ENCODE measurements at places on chromosomes 3 and 15.

DNA sequence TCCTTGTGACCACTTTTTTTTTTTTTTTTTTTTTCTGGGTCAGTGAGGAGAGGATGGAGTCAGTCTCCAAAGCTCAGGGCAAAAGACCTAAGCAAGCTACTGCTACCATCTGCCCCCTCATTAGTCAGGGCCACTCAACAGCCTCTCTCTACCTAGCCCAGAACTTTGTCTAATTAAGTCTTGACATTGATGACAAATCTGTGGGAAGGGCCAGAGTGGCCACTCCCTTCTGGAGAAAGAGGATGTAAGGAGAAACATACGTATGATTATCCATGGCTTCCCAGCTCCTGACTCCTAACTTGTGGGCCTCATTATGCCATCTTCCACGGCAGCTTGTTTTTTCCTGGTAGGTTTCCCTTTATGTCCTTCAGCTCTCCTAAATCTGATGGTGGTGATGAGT, 37.9 kb downstream of the NR1I2 start:
- no peak for DNase-seq

GRCh38 chr3:51378726-51379125, 6.4 kb upstream of the MANF start:
- DNase-seq = no peak

- no peak for DNase-seq
Observed at GRCh38 chr15:34365091-34365825, 1.7 kb downstream of the LPCAT4 start.

GRCh38 chr3:115245438-115245837, 98.3 kb upstream of the ZBTB20 start:
- peak; percentile 72 for DNase-seq

DNA sequence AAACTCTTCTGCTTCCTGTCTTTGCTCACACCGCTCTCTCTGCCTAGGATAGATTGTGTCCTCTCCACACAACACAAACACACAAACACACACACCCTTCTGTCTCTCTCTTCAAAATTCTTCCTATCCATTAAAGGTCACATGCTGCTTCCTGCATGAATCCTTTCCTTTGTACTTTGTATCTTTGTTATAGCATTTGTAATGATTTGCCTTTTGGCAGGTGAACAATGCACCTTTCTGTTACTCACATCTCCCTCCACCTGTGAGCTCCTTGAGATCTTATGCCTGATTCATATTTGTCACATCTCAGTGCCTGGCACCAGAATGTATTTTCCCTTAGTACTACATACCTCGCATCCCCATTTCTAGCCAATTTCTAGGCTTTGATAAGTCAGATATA, 251.4 kb upstream of the UMPS start:
- no peak for DNase-seq

- DNase-seq = no peak
Observed at GRCh38 chr15:100947760-100948429, 28.7 kb downstream of the LRRK1 start.

DNA sequence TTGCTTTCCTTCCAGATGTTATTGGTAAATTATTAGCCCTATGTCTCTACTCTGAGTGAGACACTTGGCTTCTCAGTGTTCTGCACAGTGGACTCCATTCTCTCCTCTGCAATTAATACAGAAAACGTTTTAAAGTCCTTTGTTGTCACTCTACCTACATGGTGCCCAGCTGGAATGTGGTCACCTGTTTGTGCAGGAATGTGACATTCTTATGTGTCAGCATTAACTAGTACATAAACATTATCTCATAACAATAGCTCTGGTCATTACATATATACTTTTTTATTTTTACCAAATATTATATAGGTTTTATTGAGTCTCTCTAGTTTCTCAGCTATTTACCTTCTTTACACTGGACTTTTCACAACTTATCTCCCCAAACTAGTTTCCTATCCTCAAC, 147.0 kb upstream of the KCNMB2 start:
- DNase-seq = no peak

GRCh38 chr3:197576838-197577237, 21.1 kb upstream of the BDH1 start:
- DNase-seq = no peak

DNA sequence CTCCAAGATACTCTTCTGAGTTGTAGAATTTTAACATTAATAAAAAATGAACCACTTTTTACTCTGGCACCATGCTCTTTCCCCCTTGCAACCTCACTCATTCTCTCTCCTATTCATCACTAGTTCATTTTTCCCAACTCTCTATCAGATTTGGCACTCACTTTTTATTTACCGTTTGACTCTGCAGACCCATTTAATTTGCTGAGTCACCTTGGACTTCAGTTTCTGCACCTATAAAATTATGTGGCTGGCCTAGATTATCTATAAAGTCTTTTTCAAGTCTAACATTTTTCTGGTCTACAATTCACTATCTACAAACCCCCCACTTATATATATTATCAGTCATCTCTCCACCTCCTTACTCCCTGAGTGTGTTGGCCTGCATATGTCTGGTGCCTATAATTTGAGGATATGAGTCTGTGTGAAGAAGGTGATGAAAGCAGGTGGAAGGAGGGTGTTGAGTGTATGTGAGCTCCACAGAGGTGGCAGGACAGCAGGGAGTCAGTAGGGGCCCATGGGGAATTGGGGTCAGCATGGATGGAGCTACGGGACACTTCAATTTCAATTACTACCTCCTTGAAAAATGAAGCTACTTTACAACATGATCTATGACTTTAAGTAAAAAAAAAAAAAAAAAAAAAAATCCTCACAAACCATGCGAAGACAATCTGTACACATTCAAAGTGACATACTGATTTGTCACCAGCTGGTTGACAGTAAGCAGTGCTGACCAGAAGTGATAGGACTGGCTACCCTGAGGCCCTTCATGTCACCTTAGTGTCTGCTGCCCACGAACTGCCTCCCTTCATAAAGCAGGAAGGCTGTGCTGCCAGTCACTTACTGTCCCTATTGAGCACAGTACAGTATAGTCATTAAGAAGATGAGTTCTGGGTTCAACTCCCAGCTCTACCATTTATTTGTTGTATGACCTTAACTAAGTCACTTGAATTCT, 334.2 kb upstream of the IL12A start:
- DNase-seq = no peak

- peak; percentile 8 for DNase-seq
Observed at GRCh38 chr3:99087277-99087676, 185.8 kb upstream of the DCBLD2 start.

DNA sequence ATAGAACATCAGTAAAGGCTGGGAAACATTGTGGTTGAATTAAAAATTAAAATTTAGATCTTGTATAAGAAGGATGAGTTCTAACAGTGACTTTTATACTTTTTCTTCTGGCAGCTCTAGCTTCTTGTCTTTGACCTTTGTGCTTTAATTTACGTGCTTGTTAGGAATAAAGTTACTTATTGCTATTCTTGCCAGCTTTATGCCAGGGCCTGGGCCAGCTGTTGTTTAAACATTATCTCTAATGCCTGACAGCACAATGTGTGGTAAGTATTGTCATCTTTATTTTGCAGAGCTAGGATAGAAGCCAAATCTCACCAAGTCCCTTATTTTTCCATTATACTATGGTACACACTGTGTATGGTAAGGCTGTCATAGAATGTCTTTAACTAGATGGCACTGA, 766.7 kb upstream of the GOLIM4 start:
- DNase-seq = no peak

DNA sequence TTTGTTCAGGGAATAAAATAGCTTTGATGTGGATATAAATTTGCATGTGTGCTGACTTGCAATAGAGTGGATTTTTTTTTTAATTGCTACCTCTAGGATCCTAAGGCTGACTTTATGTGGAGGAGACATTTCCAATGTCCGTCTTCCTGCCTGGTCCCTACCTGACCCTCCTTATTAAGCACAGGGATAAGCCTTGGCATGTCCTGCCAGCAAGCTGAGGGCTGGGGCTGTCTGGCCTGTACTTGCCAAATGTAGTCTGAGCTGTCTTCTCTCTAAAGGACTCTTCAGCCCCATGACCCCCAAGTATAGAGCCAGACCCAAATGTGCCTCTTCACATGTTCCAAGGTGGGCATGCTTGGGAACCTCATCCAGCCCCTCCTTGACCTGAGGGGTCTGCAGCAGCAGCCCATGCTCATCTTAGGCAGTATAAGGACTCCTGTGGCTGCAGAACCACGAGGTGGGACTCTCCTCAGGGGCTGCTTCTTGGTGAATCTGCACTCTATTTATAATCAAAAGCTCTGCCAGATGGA, 88.8 kb downstream of the CACNA1D start:
- no peak for DNase-seq

DNA sequence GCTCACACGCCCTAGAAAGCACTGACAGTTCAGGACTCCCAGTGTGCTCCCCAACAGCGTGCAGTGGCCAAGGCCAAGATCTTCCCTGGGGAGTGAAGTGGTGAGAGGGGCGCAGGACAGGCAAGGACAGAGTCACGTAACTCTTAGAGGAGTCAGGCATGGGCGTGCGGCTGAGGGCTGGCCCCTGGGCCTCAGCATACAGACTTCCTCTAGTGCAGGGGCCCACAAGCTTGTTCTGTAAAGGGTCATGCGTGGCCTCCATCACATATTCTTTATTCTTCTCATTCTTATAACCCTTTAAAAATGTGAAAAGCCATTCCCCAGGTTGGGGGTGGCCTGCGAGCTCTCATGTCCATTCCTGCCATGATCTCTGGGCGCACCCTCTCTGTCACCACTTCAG, 25.2 kb downstream of the TMEM43 start:
- no peak for DNase-seq

- no peak for DNase-seq
Observed at GRCh38 chr15:71352125-71352524, 236.9 kb downstream of the THSD4 start.

GRCh38 chr15:27449941-27450340, 479.0 kb downstream of the GABRG3 start:
- no peak for DNase-seq

GRCh38 chr15:67048281-67049279, 16.8 kb upstream of the SMAD3 start:
- peak; percentile 50 for DNase-seq

- no peak for DNase-seq
Observed at GRCh38 chr15:23514484-23514883, 51.0 kb upstream of the MKRN3 start.

- no peak for DNase-seq
Observed at GRCh38 chr3:23830869-23831484, 25.2 kb downstream of the UBE2E1 start.

DNA sequence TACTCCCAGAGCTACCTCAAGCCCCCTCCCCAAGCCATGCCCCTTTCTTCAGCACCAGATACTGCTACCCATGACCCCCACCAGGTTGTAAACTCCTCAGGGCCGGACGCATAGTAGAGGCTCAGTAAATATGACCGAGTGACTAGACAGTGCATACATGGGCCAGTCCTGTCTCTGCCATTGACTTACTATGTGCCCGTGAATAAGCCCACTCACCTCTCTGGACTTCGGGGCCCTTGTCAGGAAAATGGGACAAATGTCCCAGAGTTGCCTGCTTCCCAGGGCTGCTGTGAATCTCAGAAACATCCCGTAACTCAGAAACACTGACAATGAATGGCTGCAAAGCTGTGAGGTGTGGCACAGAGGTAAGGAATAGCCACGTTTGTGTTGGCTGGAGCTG, 48.2 kb upstream of the FGD5 start:
- DNase-seq = no peak

DNA sequence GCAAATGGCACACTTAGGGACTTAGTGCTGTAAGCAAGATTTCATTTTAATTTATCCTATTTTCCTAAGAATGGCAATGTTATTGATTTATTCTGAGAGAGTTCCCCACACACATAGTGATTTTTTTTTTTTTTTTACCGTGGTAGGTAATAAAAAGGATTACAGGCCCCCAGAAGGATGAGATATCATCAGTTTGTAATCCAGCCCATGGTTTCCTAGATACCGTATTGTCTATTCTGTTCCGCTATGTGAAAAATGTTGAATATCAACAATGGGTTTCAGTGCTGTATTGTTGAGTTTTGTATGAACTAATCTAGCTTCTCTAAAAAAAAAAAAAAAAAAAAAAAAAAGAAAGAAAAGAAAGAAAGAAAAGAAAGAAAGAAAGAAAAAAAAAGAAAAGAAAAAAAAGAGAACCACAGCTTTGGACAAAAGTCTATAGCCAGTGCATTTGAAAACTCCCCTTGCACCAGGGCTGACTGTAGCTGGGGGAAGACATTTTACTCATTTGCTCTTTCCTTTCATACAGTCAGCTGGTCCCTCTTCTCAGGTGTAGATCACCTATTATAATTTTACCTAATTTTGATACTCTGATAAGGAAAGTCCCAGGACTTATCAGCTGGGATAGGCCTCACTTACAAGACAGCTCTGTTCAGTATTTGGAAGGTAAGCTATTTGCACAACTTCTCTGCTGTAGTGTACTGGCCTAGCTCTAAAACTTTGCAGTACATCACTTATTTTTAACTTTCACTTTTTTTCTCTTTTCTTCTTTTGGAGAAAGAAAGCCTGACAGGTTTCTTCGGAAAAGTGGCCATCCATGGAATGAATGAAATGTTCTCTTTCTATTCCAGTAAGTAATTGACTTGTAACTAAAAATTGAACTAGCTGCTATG, 101.4 kb upstream of the SOX2 start:
- no peak for DNase-seq

DNA sequence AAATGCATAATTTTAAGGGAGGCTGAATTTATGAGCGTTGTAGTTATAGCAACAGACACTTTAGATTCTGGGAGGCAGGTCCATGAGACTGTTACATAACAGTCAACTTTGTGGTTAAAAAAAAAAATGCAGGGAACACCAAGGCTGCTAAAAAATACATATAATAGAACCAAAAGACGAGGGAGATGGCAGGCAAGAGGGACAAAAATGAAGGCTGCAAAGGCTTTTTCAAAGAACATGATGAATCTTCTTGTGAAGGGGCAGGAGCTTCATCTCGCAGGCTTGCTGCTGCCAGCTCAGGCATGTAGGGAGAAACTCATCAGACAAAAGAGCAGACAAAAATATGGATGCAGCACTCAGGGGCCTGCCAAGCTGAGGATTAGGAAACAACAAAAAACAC, 243.9 kb downstream of the SHQ1 start:
- no peak for DNase-seq

- no peak for DNase-seq
Observed at GRCh38 chr3:114942773-114943172, 204.3 kb downstream of the ZBTB20 start.

- DNase-seq = no peak
Observed at GRCh38 chr15:48766196-48766595, 44.7 kb downstream of the CEP152 start.

- DNase-seq = no peak
Observed at GRCh38 chr3:192246847-192247559, 480.3 kb downstream of the FGF12 start.

DNA sequence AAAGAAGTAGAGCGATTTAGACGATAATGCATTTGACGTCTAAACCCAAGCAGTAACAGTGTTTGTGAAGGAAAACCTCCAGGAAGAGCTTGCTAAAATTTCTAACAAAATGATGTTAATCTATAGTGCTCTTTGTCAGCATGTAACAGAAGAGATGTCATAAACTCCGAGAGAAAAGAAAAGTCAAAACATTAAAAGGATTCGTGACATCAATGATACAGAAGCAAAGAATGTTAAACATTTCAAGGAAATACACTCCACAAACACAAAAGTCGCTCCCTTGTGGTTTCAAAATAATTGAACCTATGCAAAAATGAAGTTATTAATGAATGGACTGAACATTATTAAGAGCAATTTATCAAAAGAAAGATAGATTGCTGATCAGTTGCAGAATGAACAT, 27.9 kb downstream of the AADAC start:
- no peak for DNase-seq

Measured in fibroblast of skin of left biceps (primary cell).